PC-9 (cell line): ENCODE measurements at places on chromosomes 11 and 22. TPM values are rescaled to one million over a fixed set of nuclear protein-coding genes. Genes with fewer than 3 reads are reported as not detected.
A peak's percentile ranks its signal among the peaks of the same experiment; 100 is the strongest.

- no peak for DNase-seq
Observed at GRCh38 chr11:113796663-113797259, 17.2 kb downstream of the CLDN25 start.

- peak; percentile 65 for DNase-seq
Observed at GRCh38 chr11:104663190-104664140, 234.8 kb downstream of the CASP12 start.

GRCh38 chr11:72338266-72338665, 94.3 kb upstream of the PHOX2A start:
- no peak for DNase-seq

DNA sequence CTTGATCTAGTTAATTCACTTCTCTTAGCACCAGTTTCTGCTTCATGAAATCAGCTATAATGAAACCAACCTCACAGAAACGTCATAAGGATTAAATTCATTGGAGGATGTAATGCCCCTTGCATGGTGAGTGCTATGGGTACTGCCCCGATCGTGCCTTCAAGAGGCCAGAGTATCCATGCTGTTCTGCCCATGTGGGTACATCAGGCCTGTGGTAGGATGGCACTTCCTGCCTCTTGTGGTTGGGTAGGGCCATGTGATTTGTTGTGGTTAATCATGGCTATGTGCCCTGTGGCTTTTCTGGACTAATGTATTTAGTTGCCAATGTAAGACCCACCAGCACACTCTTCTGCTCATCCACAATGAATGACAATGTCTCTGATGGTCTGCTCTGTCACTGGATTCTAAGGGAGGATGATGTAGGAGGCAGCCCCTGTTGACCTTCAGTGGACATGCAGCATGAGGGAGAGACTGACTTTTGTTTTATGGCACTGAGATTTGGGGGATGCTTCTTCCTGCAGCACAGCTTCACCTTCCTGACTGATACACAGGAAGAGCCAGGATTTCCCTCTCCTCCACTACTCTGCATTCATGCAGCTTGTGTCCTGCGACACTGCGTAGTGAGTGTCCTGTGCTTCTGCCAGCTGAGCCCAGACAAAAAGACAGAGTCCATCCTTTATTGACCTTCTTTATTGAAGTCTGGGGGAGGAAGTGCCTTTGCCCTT, 66.2 kb downstream of the DHCR7 start:
- no peak for DNase-seq

The TIMP3 gene
- total RNA-seq, result 79.8 and 89.3 TPM in 2 replicates

The HBG1 gene
- not detected in 2 replicates for total RNA-seq

The HSPB2 gene
- 0.28 and 0.80 TPM in 2 replicates for total RNA-seq
